ENCODE measurements at places on chromosomes 6 and 20. TPM values are rescaled to one million over a fixed set of nuclear protein-coding genes. Genes with fewer than 3 reads are reported as not detected.

DNA sequence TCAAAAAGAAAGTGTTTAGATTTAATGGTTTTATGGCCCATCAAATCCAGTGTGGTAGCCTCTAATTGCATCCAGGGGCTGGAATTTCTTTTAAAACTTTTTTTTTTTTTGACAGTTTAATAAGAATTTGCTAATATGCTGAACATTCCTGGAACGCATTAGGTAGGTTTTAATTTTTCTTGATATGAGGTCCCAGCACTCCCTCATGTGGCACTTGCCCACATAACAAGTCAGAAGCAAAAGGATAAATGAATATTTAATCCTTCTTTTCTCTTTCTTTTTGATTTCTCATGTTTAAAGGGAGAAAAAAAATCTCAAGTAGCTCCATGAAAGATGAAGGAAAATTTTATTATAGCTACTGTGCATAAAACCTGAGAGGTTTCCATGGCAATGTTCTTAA lies 13.5 kb downstream of the HAO1 start:
- DNase-seq, result no peak

GRCh38 chr6:128259029-128259724 lies 261.2 kb downstream of the PTPRK start:
- no peak for DNase-seq

DNA sequence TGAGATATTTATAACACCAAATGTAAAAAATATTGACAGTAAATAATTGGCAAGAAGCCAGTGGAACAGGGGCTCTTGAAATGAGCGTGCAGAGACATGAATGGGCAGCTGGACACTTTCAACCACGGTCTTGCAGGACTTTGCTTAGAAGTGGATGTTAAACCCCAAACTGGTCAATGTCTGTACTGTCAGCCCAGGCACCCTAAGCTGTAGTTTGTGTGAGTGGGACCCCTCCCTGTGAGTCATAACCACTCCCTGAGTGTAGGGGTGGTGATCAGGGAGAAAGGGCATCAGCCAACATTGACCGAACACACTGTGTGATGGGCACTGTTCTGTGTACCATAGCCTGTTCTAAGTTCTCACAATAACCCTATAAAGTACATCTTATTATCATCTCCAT lies 108.6 kb downstream of the FIG4 start:
- no peak for DNase-seq

DNA sequence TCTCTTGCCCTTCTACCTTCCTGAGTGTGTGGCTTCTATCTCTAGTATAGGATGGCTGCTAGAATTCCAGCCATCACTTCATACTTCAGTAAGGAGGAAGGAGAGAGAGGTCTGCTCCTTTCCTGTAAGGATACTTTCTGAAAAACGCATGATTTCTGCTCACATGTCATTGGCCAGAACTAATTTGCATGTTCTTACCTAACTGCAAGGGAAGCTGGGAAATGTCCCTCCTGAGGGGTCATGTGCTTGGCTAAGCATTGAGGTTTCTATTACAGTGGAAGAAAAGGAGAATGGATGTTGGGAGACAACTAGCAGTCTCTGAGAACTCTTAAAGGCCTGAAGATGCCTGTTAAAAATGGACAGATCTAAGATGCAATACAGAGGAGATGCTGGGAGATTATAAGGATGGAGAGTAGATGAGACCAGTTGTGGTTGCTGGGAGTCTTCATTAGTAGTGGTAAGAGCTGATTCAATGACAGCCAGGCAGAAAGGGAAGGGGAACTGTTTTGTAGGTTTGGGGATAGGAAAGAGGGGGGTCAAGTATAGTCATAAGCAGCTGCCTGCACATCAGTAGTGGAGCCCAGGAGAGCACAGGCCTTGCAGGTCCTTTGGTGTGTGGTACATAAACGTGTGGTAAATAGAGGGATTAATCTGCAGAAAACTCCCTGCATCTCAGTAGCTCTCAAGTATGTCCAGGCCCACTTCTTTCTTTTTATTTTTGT lies 20.2 kb downstream of the CDS2 start:
- no peak for DNase-seq

GRCh38 chr20:62740286-62741141 lies 31.9 kb downstream of the NTSR1 start:
- DNase-seq, result no peak

GRCh38 chr20:62595491-62595890 lies 46.8 kb upstream of the SLCO4A1 start:
- DNase-seq, result no peak

GRCh38 chr6:14282854-14283505 lies 165.4 kb downstream of the CD83 start:
- DNase-seq, result no peak

DNA sequence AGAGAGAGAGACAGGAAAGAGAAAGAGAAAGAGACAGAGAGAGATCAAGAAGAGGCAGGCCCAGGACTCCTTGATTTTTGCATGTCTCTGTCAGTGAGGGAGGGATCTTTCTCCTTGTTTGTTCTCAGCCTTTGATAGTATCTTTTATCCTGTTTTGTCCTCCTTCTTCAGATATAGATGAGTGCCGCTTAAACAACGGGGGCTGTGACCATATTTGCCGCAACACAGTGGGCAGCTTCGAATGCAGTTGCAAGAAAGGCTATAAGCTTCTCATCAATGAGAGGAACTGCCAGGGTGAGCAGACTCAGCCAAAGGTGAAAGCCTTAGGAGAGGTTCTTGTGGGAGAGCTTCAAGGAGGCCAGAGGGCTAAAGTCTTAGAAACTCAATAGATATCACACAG lies 20.0 kb upstream of the ZNF76 start:
- DNase-seq, result no peak

GRCh38 chr20:38799203-38799602 lies 6.3 kb upstream of the PPP1R16B start:
- DNase-seq, result no peak

DNA sequence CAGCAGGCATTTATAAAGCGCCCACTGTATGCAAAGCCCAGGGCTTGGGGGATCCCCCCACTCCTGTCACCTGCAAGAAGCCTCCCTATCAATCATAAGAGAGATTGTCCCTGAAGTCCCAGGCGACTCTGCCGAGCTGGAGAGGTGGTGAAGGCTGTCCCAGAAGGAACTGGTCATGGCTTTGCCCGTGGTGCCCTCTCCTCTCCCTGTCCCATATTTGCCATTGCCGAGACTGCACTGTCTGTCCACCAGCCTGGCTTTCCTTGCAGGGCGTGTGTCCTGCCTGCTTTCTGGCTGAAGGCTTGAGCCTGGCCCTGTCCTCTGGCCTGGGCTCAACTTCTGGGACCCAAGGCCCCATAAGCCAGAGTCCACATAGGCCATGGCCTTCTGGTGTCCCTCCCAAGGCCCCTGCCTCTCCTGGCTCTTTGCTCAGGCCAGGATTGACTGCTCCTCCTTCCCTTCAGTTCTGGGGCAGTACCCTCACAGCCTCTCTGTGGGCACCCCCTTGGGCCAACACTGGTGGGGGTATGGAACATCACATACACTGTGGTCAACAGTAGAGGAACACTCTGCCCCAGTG lies 46.9 kb downstream of the CPXM1 start:
- no peak for DNase-seq

GRCh38 chr20:24668791-24669190 lies 199.4 kb downstream of the SYNDIG1 start:
- no peak for DNase-seq

DNA sequence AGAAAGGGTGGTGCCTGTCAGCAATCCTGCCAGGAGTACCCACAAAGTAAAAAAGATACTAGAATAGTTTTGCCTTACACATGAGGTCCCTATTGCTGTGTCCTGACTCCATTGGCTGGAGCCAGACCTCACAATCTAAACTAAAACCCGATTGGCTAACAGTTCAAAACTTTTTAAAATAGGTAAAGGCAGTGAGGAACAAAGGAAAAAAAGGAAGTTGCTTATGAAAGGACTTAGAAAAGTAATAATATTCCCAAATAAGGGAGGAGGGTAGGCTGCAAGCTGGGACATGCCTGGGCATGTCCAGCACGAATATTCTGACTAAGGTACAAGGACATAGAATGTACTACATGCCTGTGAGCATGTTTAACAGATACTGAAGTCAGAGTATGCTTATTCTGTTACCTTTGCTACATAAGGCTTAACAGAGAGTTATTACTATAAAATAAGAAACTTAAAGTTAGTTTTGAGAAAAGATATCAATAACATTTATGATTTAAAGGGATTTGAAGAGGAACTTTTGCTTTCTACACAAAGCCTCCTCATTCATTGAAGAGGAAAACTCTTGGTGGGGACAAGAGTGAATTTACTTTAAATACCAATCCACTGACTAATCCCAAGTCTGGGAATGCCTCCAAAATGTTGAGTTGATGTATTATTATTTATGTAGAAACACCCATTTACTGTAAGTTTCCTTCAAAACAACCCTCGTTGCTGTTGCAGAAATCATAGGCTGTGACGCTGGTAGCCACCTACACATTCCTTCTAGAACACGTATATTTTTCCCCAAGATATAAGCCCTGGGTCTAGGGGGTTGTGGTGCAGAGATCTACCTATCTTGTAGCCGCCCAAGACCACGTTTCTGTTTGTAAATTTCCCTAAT lies 8.2 kb upstream of the MTHFD1L start:
- DNase-seq, result peak; percentile 86

DNA sequence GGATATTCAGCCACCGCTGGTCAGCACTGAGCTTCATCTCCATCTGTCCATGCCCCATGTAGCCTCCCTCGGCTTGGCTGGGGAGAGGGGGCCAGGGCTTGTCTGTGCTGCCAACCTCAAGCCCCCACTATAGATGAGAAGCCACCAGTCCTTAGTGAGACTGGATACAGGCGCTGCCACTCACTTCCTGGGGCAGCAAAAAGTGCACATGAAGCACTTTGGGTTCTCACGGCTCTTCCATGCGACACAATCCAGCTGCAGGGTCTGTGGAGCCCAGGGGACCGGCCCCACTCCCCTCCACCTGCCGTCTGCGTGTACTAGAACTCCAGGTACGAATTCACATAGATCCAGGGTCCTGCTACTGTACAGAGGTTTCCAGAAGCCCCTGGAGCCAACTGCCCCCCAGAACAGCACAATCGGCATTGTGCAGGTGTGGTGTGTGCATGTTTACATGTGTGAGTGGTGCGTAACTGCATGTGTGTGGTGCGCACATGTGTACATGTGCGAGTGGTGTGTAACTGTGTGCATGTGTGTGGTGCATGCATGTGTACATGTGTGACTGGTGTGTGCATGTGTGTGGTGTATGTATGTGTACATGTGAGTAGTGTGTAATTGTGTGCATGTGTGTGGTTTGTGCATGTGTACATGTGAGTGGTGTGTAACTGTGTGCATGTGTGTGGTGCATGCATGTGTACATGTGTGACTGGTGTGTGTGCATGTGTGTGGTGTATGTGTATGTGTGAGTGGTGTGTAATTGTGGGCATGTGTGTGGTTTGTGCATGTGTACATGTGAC lies 4.9 kb downstream of the FRMD1 start:
- DNase-seq, result no peak

GRCh38 chr20:1776681-1777475 lies 118.3 kb upstream of the SIRPA start:
- DNase-seq, result peak; percentile 90

DNA sequence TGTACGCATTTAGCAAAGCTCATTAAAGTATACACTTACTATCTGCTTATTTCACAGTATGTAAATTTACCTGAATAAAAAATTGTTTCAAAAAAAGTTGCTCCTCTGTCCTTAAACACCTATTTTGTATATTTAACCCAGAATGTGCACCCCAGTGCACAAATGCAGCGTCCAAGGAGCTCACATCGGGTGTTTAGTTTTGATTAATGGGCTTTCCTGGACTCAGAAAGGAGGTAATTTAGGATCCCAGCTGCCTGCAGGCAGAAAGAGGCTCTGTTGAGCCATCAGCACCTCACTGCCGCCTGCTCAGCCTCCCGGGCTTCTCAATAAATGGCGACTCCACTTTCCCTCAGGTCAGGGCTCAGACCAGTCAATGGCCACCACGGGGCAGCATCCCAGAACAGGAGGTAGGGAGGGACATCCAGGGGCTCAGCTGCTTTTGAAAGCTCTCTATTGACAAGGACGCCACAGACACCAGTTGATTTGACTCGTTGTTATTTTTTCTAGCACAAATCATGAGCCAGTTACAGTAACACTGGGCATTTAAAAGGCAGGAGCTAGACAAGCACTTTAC lies 70.2 kb upstream of the TBC1D7 start:
- no peak for DNase-seq

DNA sequence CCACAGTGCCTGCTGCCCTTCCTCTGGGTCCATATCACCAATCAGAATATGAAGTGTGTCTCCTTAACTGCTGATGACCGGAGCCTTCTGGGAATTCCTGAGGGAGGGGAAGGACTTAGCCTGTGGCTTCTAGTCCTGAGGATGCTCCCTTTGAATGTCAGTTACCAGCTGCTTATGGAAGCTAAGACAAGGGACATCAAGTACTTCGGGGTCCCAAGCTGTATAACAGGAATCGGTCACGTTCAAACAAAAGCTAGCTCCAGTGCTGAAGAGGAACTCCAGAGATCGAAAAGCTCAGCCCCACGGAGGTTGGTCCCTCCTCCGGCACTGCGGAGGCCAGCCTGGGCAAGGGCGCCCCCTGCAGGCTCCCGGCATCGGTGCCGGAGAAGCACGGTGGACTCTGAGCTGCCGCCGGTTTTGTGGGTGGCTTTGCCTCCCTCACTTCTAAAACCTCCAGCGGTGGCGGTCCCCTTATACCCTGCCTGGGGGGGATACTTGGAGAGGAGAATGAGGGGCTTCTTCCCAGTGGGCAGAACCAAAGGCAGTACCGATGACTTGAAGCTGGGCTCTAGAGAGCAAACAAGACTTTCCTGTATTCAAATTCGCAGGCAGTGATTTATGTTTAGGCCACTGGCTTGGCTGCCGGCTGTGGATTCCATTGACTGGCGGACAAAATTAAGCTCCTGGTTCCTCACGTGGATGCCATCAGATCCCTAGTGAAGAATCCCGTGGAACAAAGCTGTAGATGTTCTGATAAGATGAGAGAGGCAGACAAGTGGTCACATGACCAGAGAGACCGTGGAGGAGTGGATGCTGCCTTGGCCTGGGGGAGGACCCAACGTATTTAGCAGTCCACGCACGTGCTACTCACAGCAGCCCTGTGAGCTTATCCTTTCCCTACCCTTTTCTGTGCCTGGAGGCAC lies 16.2 kb upstream of the UBR2 start:
- DNase-seq, result peak; percentile 89

- DNase-seq, result no peak
These were observed 1.4 kb downstream of the NFYA start for GRCh38 chr6:41073968-41074691.

GRCh38 chr6:147260091-147260490 lies 55.9 kb downstream of the STXBP5 start:
- no peak for DNase-seq

The GNRH2 gene
- polyA plus RNA-seq, result 1.4 TPM

The GRM4 gene
- 0.38 TPM for polyA plus RNA-seq

The SIGLEC1 gene
- 3.5 TPM for polyA plus RNA-seq

The C20orf144 gene
- polyA plus RNA-seq, result 0.34 TPM

The ZBP1 gene
- polyA plus RNA-seq, result not detected

The CST4 gene
- not detected for polyA plus RNA-seq

The FGD2 gene
- polyA plus RNA-seq, result 4.0 TPM

The C6orf163 gene
- 7.8 TPM for polyA plus RNA-seq

The OR5V1 gene
- polyA plus RNA-seq, result not detected

The NRN1 gene
- 8.8 TPM for polyA plus RNA-seq

The INSM1 gene
- polyA plus RNA-seq, result 1.2 TPM

The TMEM200A gene
- polyA plus RNA-seq, result 1.5 TPM
